ENCODE measurements at places on chromosomes 16 and 17.

- DNase-seq: no peak
These were observed 4.4 kb downstream of the SOX9 start for GRCh38 chr17:72125226-72125651.

DNA sequence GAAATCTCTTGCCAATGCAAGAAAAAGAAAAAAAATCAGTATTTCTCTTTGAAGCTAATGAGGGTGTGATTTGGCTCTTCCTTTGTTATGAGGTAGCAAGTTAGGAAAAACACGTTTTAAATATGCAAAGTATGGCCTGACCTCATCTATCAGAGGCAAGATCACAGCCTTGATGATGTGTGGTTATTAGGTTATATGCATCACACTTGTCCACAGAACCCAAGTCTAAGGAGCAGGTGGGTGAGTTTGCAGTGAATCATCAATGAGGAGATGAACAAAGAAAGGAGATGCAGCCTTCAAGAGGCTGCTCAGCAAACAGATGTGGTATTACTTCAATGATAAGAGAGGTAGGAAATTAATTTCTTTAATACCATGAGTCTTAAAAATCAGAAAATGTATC, 594.8 kb upstream of the CDH5 start:
- no peak for DNase-seq

DNA sequence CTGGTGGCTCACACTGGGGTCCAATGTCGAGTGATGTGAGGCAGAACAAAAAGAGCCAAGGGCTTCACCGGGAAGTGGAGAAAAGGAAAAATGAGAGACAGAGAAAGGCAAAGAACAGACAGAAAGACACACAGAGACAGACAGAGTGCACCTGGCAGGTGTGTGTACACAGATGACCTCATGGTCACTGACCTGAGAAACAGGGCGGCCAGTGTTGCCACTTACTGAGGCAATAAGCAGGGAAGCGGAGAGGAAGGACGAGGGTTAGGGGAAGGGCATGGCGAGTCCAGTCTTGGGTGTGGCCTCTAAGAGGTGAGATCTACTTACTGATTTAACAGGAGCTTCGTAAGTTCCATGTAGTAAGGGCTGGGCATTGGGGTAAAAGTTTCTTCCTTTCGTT, 7.5 kb downstream of the GINS2 start:
- no peak for DNase-seq

GRCh38 chr16:12794486-12795387, 8.9 kb downstream of the CPPED1 start:
- DNase-seq: no peak

GRCh38 chr17:69454051-69454450, 39.6 kb downstream of the MAP2K6 start:
- no peak for DNase-seq

DNA sequence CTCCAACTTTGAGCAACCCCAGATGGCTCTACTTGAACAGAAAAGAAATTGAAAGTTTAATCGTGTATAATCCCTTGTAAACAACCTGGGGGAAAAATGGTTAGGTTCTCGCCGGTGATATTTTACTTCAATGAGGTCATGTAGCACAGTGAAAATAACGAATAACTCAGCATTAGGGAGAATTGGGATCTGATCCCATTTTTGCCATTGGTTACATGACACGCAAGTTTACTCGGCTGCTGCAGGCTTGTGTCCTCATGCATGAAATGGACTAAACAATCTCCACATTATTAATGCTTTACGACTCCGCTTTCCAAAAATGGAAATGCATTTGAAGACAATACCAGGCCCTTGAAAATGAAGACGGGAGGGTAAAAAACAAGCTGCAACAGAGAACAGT, 45.5 kb upstream of the LRRC37A3 start:
- no peak for DNase-seq

- DNase-seq: no peak
These were observed 3.1 kb upstream of the WDR90 start for GRCh38 chr16:645852-646678.

GRCh38 chr17:14091367-14091766, 22.1 kb downstream of the COX10 start:
- no peak for DNase-seq

DNA sequence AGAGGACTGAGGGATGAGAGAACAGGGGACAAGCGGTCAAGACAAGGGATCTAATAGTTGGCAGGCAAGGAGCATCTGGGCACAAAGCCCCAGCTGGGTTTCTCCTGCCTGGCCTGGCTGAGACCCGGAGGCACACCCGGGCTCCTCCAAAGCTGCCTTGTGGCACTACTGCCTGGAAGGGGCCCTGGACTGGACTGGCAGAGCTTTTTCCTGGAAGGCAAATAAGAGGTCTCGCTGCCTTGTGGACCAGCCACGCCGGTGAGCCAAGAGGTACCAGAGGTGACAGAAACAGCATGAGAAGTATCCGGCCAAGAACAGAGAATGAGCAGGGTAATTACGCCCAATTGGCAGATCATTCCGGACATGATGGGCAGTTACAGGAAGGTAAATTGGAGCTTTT, 64.6 kb downstream of the GTF3C1 start:
- DNase-seq: no peak

DNA sequence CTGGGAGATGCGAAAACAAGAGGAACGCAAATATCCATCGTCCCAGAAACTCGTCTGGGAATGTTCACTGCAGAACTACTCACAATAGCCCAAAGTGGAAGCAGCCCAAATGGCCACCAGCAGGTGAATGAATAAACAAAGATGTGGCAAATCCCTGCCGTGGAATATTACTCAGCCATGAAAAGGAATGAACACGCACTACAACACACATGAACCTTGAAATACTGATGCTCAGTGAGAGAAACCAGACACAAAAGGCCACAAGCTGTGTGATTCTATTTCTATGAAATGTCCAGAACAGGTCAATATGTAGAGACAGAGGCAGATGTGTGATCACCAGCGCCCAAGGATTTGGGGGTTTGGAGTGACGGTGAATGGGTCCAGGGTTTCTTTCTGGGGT, 169.8 kb downstream of the IRF8 start:
- DNase-seq: no peak

- DNase-seq: no peak
These were observed 160.3 kb downstream of the NTN1 start for GRCh38 chr17:9181640-9182039.

- no peak for DNase-seq
These were observed 156.4 kb upstream of the CCL2 start for GRCh38 chr17:34098699-34099098.

GRCh38 chr16:4801962-4802658, at the start of gene ROGDI:
TSS of gene ROGDI (minus strand) at chr16:4802633. CDS start at chr16:4802571, 62 bp downstream.
- DNase-seq: peak; percentile 57

GRCh38 chr17:21204935-21205334, 9.0 kb downstream of the TMEM11 start:
- DNase-seq: no peak

DNA sequence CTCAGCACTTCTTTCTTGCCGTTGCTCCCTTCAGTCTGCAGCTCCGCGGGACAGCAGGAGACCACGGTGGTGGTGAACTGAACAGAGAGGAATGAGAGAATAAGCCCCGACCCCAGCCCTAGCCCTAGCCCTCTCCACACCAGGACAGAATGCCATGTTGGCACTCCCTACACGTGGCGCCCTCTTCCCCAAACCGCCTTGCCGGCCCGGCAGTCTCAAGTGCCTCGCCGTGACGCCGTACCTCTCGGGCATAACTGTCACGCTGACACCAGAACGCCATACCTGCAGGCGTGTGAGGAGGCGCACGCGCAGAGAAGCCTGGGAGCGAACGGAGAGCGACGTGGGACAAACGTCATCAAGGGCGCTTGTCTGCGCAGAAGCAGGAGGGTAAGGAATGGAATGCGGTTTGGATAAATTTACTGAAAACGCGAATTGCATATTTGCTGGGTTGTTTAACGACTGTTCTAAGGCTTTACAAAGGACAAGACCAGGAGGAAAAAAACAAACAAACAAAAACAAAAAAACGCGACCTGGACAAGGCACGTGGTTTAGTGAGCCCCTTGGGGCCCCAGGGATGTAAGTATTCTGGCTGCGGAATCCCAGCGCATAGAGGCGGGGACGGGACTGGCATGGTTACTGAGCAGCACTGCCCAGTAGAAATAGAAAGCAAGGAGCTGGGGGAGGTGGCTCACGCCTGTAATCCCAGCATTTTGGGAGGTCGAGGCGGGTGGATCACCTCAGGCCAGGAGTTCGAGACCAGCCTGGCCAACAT, at the start of gene AARSD1:
TSS of gene AARSD1 (minus strand) at position 294 of the 772 bp plus-strand sequence. CDS start at position 280, 14 bp downstream.
- peak; percentile 73 for DNase-seq

- no peak for DNase-seq
These were observed 10.0 kb downstream of the POLDIP2 start for GRCh38 chr17:28347261-28347891.

- DNase-seq: no peak
These were observed 12.6 kb upstream of the ALDH3A1 start for GRCh38 chr17:19760746-19761145.

DNA sequence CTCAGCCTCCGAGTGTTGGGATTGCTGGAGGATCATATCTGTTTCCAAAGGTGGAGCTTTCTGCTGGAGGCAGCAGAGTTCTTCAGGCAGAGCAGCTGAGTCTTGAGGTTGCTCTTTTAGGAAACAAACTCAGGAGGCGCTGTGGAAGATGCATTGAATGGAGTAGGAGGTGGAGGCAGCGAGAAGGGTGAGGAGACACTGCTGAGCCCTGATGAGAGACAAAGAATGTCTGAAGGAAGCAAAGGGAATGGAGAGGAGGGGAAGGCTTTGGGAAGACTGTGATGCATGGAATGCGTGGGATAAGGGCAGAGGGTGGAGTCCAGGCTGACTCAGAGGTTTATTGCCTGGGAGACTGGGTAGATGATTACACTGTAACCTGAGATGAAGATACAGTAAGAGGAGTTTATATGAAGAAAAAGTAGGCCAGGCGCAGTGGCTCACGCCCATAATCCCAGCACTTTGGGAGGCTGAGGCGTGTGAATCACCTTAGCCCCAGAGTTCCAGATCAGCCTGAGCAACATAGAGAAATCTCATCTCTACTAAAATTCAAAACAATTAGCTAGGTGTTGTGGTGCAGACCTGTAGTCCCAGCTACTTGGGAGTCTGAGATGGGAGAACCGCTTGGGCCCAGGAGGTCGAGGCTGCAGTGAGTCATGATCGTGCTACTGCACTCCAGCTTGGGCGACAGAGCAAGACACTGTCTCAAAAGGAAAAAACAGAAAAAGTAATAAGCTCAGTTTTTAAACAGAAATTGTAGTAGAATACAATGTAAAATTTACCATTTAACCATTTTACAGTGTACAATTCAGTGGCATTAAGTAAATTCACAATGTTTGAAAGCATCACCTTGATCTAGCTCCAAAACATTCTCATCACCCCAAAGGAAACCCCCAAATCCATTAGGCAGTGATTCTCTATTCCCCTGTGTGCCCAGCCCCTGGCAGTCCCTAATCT, 17.8 kb upstream of the TMEM219 start:
- DNase-seq: no peak

DNA sequence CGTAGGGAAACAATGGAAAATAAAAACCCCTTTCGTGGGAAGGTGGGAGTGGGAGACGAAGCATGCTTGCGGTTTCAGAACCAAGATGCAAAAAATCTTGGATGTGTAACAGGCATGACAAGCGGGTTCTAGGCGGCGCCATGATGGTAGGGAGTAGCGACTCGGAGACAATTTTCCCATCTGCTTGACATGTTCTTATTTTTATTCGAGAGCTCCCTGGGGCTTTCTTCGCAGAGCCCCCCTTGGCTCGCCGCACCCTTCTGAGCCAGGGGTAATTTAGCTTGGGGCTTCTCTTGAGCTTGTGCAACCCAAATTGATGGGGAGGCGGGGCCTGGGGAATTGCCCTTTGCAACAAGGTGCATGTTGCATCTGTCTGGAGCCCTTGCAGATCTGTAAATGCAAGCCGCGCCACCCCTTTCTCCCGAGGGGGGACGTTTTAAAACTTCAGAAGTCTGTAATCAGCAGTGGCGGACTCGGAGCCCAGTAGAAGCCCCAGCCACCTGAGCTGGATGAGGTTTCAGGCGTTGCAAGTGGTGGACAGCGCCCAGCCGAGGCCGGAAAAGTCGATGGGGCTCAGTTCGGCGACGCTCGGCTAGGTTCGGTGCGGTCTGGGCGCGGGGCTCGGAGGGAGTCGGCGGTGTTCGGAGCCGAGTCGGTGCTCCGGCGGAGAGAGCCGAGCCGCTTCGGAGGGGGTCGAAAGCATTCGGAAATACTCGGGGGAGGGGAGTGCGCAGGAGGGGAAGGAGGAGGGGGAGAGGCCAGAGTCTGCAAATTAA, 2.9 kb downstream of the GNAO1 start:
- no peak for DNase-seq

DNA sequence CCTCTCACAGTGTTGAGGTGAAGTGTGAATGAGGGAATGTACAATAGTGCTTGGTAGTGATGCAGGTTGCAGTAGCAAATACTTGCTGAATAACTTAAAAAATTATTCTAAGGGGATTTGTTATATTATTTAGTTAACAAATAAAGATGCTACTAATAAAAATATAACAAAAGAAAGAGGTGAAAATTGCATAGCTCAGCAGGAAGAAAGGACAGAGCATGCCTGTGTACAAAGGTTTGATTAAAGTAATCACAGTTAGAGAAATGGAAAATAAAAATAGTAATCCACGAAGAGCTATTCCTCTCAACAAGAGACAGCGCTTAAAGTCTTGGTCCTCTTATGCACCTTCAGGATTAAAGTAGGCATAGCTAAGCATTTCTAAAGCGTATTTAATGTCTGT, 11.0 kb downstream of the GOT2 start:
- DNase-seq: no peak

DNA sequence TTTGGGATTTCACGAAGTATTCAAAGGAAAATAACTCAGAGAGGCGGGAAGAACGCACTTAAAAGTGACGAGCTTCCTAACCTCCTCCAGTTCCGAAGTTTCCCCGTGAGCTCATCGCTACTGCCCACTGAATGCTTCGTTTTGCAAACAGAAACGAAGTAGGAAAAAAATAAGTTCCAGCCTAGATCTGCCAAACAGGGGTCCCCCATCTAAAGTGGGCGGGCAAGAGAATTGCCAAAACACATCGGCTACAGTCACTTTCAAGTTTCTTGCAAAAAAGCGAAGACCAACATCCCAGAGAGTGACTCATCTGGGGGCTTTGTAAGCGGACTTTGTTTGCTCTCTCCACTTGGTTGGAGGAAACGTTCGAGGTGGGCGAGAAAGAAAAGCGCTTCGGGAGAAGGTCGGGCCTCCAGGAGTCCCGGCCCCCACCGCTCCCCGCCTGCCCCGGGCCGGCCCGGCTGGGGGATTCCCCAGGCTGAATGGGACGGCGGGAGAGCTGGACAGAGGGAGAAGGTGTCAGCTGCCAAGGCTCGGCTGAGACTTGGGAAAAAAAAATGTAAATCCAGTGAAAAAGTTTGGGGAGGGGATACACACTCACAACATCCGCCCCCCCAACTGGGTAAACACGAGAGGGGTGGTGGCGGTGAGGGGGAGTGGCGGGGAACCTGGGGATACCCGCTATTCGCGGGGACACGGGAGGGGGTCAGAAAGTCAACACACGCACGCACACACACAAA, 1.0 kb downstream of the VEZF1 start:
- no peak for DNase-seq

Measured in stimulated activated CD8-positive, alpha-beta memory T cell treated with anti-CD3 and anti-CD28 coated beads, Interleukin-4, amount 100 ng/mL, for 1 hour (primary cell).